ENCODE measurements at places on chromosomes 3 and 15.

DNA sequence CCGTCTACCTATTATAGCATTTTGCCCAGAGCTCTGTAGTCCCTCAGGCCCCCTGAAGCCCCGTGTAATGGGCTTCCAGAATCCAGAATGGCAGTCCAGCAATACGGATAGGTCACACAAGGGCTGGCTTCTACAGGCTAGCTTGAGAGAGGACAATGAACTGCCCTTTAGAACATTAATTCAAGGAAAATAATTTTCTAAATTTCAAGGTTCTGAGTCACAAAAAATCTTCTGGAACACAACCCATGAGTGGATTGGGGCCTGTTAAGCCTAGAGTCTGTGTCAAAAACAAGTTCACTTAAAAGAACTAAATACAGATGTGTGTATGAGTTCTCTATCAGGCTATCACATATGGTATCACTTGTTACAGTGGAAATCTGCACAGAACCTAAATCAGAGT, 28.8 kb downstream of the DCP1A start:
- DNase-seq, result no peak

- no peak for DNase-seq
Observed at GRCh38 chr3:132164469-132165092, 129.8 kb upstream of the CPNE4 start.

DNA sequence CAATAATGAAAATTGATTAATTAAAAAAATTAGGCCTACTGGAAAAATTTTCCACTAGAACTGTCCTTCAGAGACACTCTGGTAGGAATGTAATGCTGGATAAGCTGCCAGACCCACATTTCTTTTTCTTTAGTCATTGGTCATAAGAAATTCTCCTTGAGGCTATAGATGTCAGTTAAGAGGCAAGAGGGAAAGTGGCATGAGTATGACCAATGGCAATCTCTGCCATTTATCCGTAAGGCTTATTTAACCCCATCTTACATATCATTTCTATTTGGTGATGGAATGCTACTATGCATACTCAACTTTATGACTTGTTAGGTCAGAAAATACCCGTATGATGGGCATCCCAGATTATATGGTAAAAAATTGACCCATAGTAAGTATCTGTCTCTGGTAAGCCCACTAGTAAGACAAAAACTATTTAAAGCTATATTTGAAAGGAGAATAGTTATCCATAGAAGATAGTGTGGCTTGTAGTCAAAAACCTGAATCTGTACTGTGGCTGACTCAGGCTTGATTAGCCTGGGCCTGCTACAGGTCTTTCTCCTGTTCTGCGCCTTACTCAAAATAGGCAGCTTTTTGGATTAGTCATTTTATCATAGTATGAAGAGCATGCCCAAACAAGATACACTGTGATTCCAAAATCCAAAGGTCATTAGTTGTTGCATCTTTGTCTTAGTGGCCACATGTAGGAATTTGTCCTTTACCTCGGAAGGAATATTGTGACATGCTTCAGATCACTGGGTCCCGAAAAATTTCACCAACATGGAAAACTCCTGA, 314.7 kb downstream of the PYDC2 start:
- no peak for DNase-seq

GRCh38 chr3:159263750-159264553, 462.1 kb downstream of the MFSD1 start:
- no peak for DNase-seq

- DNase-seq, result no peak
Observed at GRCh38 chr15:63551400-63551799, 45.8 kb upstream of the FBXL22 start.

DNA sequence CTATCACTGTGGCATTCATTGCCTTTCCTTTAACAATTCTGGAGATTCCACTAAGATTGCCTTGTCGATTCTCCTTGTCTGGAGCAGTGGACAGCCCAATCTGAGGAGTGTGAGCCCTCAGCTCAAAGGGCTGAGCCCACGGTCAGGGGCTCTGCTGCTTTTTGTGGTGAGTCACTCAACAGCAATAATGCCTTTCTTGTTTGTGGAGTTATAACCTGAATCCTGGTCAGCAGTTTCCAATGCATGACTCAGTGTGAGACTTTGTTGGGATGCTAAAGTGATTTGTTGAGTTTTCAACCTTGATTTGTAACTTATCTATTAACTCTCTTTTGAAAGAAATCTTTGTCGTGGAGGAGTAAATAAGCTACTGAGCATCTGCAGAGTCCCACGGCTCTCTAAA, 183.5 kb downstream of the TJP1 start:
- no peak for DNase-seq

- no peak for DNase-seq
Observed at GRCh38 chr3:95044101-95044500, 981.2 kb downstream of the NSUN3 start.

DNA sequence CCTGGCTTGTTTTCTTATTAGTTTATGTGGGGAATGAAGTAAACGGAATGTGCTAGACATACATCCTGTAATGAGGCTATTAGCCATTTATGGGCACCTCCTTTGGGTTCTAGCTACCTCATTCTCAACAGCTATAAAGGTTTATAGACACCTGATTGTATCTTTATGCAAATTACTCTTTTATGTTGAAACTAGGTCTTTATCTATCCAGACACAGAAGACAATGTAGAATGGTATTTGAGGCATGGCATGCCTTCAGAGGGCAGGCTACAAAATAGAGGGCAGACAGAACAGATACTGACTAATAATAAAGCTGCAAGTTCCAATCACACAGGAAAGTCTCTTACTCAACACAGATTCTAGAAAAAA, 27.1 kb downstream of the TBC1D2B start:
- DNase-seq, result no peak

DNA sequence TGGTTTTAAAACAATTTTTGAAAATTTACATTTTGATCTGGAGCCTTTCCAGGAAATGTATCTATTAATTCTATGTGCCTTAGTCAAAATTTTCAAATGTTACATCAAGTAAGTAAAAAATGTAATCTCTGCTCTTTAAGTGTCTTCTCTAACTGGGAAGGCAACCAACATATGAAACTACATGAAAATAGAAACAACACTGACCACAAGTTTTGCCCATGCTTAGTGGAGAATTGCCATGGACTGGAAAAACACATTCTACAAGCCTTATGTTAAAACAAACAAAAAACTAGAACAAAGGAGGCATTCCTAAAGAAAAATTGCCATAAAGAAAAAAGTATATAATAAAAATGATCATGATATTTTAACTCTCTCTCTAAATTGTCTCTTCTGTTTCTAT, 75.9 kb upstream of the SPRED1 start:
- DNase-seq, result no peak

GRCh38 chr3:124802702-124803101, 72.5 kb downstream of the UMPS start:
- no peak for DNase-seq

DNA sequence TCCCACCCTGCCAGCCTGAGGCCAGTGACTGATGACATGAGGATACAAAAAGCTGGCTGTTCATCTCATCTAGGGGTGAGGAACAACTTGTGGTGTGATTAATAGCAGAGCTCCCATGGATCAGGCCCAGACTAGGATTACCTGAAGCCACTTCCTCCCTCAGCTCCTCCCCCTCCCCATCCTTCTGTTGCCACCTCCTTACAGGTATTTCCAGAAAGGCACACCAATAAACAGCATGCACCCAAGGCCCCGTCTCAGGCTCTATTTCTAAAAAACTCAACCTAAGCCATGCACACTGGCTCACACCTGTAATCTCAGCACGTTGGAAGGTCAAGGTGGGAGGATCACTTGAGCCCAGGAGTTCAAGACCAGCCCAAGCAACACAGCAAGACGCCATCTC, 54.1 kb downstream of the SRGAP3 start:
- no peak for DNase-seq

All from hematopoietic multipotent progenitor cell treated with erythropoietin and hydrocortisone succinate and interleukin-3 and kit ligand, for 15 days (in vitro differentiated cells).